ENCODE measurements at places on chromosomes 11 and 22.
A peak's percentile ranks its signal among the peaks of the same experiment; 100 is the strongest.

DNA sequence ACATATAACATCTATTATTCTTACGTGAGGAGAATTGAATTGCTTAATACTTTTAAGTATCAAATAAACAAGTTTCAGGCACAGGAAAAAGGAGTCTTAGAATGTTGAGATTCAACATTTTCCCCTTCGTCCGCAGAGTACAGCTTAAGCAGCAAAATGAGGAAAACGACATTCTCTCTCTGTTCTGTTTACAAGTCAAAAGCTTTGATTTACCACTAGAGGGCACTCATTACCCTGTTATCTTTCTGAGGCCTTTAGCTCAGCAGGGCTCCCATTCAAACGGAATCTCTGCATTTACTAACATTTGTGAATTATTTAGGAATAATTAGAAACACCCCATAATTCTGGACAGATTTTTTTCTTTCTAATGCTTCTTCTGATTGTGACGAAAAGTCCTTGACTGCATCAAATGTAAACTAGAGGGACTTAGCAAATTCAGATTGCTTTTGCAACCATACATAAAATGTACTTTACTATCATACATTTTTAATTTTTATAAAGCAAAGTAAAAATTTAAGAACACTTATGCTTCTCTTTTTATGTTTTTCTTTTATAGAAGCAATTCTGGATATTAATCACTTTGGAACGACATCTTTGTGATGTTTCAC lies 75.0 kb downstream of the JRKL start:
- no peak overlapping the region for H3K27ac ChIP-seq
- H3K4me3 ChIP-seq: no peak overlapping the region
- H3K27me3 ChIP-seq: peaks cover 17% of the 10 kb centered on the region
- no peak for DNase-seq
- no peaks in the 10 kb centered on the region for H3K4me1 ChIP-seq

- peaks cover 6% of the 10 kb centered on the region for H3K27me3 ChIP-seq
- peak overlapping the region; percentile 64 for H3K4me3 ChIP-seq
- peaks cover 98% of the 10 kb centered on the region for H3K4me1 ChIP-seq
Measured at GRCh38 chr11:75562836-75563484, 907 bp downstream of the SERPINH1 start.

GRCh38 chr22:23121424-23121823 lies 20.4 kb downstream of the RSPH14 start:
- H3K4me1 ChIP-seq: no peaks in the 10 kb centered on the region
- no peak overlapping the region for H3K27ac ChIP-seq
- DNase-seq: no peak
- H3K4me3 ChIP-seq: no peak overlapping the region

GRCh38 chr11:123250892-123251656 lies 56.0 kb upstream of the CLMP start:
- peaks cover 8% of the 10 kb centered on the region for H3K4me1 ChIP-seq
- DNase-seq: no peak
- no peaks in the 10 kb centered on the region for H3K36me3 ChIP-seq
- no peak overlapping the region for H3K4me3 ChIP-seq
- H3K27ac ChIP-seq: no peak overlapping the region

DNA sequence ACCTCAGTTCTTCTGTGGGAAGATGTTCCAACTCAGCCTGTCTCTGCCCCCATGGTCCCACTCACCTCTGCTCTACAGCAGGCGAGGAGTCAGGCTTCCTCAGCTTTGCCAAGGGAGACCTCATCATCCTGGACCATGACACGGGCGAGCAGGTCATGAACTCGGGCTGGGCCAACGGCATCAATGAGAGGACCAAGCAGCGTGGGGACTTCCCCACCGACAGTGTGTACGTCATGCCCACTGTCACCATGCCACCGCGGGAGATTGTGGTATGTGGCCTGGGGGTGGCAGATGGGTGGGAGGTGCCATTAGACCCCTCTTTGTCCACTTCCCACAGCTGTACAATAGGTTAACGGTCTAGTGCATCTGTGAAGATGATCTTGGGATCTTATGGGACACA lies 73.3 kb downstream of the MYO7A start:
- H3K27me3 ChIP-seq: no peaks in the 10 kb centered on the region
- H3K4me1 ChIP-seq: no peaks in the 10 kb centered on the region
- H3K4me3 ChIP-seq: no peak overlapping the region
- DNase-seq: no peak

DNA sequence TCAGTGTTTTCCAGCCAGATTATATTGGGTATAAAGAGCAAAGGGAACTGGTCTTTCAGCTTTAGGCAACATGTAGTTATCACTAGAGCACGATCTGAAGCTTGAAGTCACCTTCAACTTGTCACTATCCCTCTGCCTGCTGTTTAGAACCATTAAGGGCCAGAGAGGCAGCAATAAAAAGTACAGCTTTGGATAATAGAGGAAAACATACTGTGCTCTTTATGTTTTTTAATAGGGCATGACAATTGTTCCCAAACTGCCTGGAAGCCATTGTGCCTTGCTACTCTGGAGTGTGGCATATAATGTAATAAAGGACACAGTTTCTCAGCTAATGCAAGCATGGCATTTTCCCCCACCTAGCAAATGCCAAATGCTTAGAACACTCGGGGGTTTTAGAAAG lies 1912.0 kb upstream of the RAG2 start:
- no peak overlapping the region for H3K27ac ChIP-seq
- H3K27me3 ChIP-seq: no peaks in the 10 kb centered on the region
- H3K4me3 ChIP-seq: no peak overlapping the region

- H3K27ac ChIP-seq: peak overlapping the region; percentile 86
- DNase-seq: no peak
- H3K4me3 ChIP-seq: no peak overlapping the region
- H3K4me1 ChIP-seq: peaks cover 21% of the 10 kb centered on the region
- no peaks in the 10 kb centered on the region for H3K27me3 ChIP-seq
Measured at GRCh38 chr22:37887584-37888378, 18.3 kb upstream of the MICALL1 start.

GRCh38 chr11:93236741-93237675 lies 39.2 kb upstream of the SLC36A4 start:
- H3K4me1 ChIP-seq: no peaks in the 10 kb centered on the region
- H3K36me3 ChIP-seq: no peaks in the 10 kb centered on the region
- no peak overlapping the region for H3K27ac ChIP-seq
- no peak overlapping the region for H3K4me3 ChIP-seq

DNA sequence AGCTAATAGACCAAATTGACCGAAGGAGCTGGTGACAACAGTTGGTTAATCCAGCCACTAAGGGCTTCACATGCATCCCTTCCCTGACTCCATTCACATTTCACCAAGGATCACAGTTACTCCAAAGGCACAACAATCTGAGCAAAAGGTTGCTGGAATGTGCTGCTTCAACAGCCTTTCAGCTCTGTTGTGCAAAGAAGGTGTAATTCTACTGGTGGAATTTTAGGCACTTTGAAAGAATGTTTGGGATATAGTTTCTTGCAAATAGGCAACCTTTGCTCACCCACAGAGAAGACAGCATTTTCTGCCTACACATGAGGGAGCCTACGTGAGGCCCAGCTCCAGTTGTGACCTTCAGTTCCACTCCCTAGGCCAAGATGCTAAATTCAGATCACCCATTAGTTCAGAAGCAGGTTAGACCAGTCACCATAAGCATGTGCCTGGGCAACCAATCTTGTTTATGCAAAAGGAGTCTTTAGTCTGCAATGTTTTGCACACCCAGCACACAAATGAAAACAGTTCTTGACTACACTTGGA lies 21.6 kb upstream of the FCHSD2 start:
- peaks cover 4% of the 10 kb centered on the region for H3K4me1 ChIP-seq
- H3K4me3 ChIP-seq: no peak overlapping the region
- no peak for DNase-seq
- H3K36me3 ChIP-seq: no peaks in the 10 kb centered on the region

DNA sequence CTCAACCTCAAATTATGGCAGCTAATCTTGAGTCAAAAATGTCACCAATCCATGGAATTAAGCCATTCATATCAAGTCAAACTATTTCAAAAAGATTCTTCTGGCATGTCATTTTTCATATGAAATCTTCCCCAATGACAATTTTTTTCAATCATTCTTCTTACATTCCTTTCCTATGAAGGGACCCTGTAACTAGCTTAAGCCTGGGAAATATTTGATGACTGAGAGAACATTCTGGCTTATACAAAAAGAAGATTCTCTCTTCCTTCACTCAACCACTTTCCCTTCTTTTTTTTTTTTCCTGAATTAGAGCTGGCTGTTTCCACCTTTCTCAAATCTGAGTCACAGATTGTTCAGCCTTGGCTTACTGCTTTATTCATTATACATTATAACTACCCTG lies 903.7 kb downstream of the FAM181B start:
- DNase-seq: no peak
- no peak overlapping the region for H3K27ac ChIP-seq
- H3K4me1 ChIP-seq: no peaks in the 10 kb centered on the region
- no peaks in the 10 kb centered on the region for H3K36me3 ChIP-seq
- H3K27me3 ChIP-seq: no peaks in the 10 kb centered on the region

DNA sequence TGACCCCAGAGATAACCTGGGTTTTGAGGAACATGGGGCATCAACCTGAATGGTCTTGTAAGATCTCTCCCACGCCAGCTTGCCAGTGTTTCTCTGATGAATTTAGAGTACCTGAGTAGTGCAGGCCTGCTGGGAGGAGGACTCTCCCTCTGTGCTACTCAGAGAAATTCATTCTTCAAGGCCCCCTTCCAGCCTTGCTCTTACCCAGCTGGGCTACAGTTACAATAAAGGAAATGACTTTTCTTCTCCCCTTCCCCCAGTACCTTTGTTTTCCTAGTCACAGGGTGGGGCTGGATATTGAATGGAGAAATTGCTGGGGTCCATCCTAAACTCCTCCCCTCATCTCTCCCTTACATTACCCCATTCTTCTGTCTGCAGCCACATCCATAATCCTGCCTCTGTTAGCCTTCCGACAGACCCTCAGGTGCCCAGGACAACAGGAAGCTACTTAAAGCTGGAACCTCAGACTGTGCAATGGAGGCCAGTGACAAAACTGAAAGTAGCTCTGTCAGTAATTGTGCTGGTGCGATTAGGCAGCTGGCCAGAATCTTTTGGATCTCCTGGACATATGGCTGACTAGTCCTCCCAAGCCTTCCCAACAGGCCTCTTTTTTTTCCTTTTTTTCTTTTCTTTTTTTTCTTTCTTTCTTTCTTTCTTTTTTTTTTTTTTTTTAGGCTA lies 17.4 kb downstream of the LIMK2 start:
- H3K27ac ChIP-seq: peak overlapping the region; percentile 72
- H3K27me3 ChIP-seq: no peaks in the 10 kb centered on the region

GRCh38 chr11:8698917-8699441 lies 16.4 kb downstream of the RPL27A start:
- no peak for DNase-seq
- peak overlapping the region; percentile 94 for H3K27ac ChIP-seq
- H3K36me3 ChIP-seq: peaks cover 100% of the 10 kb centered on the region

DNA sequence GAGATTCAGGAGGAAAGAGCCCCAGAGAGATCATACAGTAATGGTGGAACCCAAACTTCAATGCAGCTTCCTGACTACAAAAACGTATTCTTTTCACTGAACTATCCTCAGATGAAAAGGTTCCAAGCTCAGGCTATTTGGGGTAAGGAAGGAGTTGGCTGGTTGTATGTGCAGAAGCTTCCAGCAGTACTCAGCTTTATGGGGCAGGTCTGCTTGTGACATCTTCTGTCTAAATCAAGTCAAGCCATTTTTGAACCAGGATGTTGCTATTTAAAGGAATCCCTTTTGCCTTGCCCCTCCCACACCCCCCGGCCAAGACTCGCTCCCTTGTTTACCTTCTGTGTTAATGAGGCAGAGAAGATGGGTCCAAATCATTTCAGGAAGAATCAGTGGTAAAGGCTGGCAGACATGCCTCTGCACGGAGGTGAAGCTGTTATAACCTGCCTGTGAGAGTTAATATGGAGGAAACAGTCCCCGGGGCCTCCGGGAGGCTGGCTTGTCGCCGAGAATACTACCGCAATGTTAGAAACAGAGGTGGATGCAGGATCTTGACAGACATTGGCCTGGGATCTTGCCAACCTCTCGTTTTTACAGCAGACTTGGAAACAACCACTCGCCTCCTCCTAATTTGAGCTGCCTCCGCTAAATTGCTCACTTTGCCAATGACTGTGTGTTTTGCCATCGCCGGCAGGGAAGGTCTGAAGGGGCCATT lies 45.4 kb downstream of the TIMP3 start:
- no peak for DNase-seq
- H3K4me1 ChIP-seq: peaks cover 46% of the 10 kb centered on the region
- H3K36me3 ChIP-seq: peaks cover 7% of the 10 kb centered on the region
- H3K4me3 ChIP-seq: peak overlapping the region; percentile 29
- H3K27me3 ChIP-seq: no peaks in the 10 kb centered on the region
- H3K27ac ChIP-seq: peak overlapping the region; percentile 77

DNA sequence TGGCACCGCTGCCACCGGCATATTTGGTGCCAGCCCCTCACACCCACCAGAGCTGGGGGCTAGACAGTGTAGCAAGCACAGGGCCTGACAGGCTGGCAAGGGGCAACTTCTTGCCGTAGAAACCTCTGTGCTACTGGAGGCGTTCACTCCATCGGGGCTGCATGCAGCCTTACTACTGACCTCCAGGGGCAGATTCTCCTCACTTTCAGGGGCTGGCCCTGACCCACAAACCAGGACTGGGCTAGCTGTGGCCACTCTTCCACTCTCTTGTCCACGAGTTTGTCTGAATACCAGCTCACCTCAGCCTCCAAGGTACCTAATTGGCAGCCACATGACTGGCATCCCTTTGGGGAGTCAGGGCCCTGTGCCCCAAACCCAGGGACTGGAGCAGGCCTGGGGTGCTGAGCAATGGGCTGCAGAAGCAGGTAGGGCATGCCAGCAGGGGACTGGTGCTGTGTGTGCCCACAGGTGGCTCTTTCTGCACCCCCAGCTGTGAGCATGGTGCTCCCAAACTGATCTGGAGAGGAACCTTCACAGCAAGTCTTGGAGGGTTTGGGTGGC lies 2.1 kb upstream of the LMO1 start:
- no peak overlapping the region for H3K4me3 ChIP-seq
- DNase-seq: no peak
- no peak overlapping the region for H3K27ac ChIP-seq
- peaks cover 43% of the 10 kb centered on the region for H3K4me1 ChIP-seq

Measured in esophagus squamous epithelium (tissue), 5 donors.